ENCODE measurements at places on chromosomes 4 and X.

- DNase-seq, result no peak
Observed at GRCh38 chr4:153541456-153542096, 75.4 kb downstream of the TMEM131L start.

DNA sequence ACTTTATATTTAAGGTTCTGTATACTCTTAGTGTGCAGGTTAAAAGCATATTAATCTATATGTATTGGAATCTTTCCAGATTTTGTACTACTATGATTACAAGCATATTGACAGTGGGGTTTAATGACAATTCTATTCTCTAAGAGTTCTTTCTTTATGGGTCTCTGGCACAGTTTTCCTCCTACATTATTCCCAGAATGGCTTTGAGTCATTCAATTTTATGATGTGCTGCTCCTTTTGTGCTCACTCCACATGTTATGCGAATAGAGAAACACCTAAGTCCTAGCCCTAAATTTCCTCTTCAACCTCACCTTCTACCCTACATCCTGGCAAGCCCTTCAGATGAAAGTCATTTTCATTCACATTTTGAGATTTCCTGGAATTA is 209.9 kb upstream of the DIAPH2 start:
- no peak for DNase-seq

DNA sequence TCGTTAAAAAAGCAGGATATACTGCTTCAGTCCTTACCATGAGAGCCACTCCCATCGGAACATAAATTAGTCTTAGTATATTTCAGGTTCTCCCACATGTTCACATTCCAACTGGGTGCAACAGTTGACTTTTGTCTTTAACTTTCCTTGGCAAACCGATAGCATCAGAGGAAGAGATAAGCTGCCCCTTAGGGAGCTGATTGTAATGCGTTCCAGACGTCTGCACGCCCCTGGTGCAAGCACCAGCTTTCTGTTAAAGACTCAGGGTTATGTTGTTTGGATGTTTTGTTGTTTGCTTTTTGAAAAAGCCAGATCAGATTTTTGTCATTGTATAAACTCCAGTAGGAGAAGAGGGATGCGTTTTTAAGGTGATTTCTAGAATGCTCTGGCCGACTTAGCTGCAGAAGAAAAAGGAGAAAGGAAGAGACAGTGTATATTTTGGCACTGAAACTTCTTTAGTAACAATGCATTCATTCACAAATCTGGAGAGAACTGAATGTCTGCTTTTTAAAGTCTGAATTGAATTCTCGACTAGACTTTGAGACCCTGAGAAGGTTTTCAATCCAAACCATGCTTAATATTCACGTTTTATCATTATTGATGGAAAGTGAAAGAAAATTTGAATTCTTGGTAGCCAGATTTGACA is 160.9 kb downstream of the CBR4 start:
- no peak for DNase-seq

GRCh38 chr4:151291485-151291884 is 14.5 kb downstream of the PRSS48 start:
- DNase-seq, result no peak

GRCh38 chr4:9875516-9875915 is 94.1 kb downstream of the DRD5 start:
- no peak for DNase-seq

GRCh38 chrX:2299871-2300270 is 200.9 kb downstream of the DHRSX start:
- DNase-seq, result no peak

GRCh38 chrX:140815868-140816267 is 106.3 kb downstream of the LINC00632 start:
- no peak for DNase-seq

DNA sequence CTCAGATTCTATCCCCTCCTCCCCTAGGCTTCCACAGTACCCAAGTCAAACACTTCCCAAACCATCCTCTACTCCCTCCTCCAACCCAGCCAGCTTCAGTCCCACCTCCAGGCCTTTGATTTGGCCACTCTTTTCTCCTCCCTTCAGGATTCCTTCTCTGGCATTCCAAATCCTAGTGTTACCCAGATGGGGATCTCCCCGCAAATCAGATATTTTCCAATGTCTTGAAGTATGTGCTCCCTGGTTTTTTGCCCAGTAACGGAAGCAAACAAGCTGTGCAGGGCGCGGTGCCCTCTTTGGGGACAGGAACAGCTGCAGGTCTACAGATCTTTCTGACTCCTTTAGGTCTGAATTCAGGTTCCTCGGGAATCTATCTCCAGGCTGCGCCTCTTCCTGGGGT is 2.2 kb upstream of the SYN1 start:
- DNase-seq, result no peak

DNA sequence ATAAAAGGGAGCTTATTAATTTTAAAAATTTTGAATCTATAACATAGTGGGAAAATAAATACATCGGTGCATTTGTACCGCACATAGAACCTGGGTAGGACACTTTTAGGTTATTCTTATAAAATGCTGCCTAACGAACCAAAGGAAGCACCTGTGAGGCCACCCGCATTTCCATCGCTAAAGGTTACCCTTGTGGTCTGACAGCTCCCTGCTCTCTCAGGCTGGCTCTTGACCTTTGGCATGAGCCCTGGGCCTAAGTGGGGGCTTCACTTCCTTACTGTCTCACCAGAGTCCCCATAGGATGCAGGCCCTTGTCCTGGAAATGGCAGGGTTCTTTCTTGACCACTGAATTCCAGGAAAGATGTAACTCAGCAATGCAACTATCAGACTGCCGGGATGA is 46.0 kb downstream of the HADH start:
- DNase-seq, result no peak

Measured in forelimb muscle (tissue), 1 donor.